Activated CD4-positive, CD25-positive, alpha-beta regulatory T cell treated with anti-CD3 and anti-CD28 coated beads, Interleukin-2, amount 50 U/mL, for 16 hours (primary cell): ENCODE measurements at places on chromosomes 12 and 14.

- no peak for DNase-seq
These were observed 43.9 kb downstream of the GIT2 start for GRCh38 chr12:109952160-109952858.

DNA sequence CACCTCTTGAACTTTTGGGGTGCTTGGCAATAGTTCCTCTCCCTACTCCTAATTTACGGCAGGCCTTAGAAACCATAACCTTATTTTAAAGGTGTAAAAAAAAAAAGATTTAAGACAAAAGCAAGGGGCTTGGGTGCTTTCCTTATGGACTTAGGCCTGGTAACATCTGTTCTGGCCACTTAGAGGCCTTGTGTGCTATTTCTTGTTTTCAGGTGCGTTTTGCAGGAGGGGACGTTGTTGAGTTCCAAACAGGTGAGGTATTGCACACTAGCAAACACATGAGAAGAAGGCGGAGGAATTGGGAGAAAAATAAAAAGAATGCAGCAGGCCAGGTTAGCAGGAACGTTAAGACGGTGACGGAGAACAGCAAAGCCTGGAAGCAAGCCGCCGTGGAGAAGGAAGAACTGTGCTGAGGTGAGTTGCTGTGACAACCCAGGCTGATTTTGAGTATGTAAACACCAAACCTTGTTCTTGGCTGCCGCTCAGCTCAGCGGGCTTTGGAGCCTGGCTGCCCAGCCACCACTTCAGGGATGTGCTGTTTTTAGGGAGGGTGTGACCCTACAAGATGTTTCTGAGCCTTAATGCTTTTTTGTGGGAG is 17.3 kb downstream of the EMG1 start:
- no peak for DNase-seq

GRCh38 chr12:127282786-127283565 is 984.0 kb upstream of the TMEM132C start:
- no peak for DNase-seq

DNA sequence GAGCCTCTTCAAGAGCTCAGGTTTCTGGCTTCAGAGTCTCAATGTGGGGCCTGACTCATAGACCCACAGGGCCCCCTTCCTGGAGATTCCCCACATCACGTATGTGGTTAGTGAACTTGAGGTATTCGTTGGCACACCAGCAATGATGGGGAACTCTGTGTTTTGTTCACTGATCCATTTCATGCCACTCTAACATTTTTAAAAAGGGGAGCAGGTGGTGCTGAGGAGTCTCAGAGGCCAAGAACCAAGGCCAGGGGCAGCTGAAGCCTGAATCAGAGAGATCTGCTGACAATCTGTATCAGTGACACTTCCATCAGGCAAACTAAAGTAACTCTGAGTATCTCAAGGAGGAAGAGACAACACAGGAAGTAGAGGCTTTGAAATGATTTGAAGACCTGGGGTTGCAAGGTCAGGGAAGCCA is 323.4 kb downstream of the VRK1 start:
- DNase-seq: peak; percentile 20

DNA sequence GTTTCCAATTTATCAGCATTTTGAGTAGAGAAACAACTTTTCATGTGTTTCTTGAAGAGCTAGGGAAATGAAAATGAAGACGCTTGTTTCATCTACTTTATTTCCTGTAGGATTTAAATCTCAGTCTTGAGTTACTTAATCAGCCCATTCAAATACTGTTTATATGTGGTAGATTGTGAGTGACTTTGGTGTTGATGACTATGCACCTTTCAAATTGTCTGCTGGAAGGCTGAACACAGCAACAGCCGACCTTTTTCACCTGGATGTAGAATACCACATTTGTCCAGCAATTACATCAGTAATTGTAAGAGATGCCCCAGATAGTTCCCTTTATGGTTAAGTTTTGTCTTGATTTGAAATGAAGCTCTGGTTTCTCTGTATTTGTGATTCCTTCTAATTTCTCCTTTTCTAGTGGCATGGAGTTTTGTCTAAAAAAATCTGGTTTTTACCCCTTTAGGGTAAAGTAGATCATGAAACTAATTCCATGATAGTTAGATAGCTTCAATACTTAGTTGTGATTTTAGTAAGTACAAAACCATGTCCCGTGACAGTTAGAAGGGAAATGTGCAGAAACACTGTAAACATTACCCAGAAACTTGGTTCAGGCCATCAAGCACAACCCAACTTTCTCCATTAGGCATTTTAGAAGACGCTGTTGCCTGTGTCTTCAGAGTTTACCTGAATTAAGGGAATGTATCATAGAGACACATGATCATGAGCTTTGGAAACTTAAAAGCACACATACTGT is 165.0 kb downstream of the SRGAP1 start:
- DNase-seq: no peak

DNA sequence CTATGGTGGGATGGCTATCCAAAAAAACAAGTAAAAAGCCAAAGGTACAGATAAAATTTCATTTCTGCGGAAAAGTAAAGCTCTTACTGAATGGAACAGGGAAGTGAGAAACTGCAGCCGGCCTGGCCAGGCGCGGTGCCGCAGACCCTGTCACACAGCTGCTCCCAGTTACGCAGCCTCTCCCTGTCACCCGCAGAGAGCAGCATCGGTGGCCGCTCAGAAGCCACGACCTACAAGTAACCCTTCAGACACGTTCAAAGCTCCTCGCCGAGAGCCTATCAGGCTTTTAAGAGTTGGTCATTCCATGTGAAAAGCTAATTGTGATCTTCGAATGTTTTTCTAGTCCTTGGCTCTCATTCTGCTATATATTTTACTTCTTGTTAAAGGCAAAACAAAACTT is 11.0 kb upstream of the ANKLE2 start:
- DNase-seq: no peak

- no peak for DNase-seq
These were observed 420.9 kb upstream of the ATP2B1 start for GRCh38 chr12:90129366-90130030.

- DNase-seq: no peak
These were observed 255.7 kb downstream of the ADGRD1 start for GRCh38 chr12:131209082-131210070.

DNA sequence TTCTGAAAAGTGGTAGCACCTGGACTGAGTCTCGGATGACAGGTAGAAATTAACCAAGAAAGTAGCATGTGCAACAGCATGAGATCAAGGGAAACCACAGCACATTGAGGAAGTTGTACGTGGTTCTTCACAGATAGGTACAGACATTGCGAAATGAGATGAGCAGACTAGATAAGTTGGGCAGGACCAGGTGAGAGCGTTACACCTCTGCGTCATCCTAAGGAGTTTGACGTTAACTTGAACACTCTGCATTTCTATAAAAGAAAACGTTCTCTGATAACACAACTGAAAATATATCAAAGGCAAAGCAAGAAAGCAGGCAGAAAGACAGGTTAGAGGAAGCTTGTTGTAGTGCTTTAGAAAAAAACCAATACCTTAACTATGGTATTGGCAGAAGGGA is 98.5 kb upstream of the RASSF8 start:
- no peak for DNase-seq

- no peak for DNase-seq
These were observed 86.3 kb upstream of the TBX3 start for GRCh38 chr12:114770323-114770722.

DNA sequence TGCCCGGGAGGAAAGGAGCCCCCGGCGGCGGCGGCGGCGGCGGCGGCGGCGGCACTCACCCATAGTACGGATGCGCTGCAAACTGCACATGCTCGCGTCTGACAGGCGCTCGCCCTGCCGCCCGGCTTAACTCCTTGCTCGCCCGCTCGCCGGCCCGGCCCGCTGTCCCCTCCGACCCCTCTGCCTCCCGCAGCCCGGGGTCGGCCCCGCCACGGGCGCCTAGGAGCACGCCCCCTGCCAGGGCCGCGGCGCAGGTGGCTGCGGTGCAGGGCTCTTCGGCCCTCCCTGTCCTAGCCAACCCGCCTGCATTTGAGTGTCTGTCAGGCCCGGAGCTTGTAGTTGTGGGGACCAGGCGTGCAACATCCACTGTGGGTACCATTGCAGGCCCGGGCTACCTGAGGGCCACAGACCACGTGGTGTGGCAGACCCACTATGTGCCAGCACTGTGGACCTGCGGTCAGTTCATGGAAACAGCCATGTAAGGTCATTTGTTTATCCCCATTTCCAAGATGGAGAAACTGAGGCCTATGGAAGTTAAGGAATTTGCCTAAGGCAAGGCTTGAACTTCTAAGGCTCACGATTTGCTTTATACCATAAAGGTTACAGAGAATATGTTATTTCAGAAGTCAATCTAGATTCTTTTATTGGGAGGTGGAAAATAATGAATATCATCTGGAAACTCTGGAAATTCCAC is 17.6 kb upstream of the PLEKHH1 start:
- no peak for DNase-seq

DNA sequence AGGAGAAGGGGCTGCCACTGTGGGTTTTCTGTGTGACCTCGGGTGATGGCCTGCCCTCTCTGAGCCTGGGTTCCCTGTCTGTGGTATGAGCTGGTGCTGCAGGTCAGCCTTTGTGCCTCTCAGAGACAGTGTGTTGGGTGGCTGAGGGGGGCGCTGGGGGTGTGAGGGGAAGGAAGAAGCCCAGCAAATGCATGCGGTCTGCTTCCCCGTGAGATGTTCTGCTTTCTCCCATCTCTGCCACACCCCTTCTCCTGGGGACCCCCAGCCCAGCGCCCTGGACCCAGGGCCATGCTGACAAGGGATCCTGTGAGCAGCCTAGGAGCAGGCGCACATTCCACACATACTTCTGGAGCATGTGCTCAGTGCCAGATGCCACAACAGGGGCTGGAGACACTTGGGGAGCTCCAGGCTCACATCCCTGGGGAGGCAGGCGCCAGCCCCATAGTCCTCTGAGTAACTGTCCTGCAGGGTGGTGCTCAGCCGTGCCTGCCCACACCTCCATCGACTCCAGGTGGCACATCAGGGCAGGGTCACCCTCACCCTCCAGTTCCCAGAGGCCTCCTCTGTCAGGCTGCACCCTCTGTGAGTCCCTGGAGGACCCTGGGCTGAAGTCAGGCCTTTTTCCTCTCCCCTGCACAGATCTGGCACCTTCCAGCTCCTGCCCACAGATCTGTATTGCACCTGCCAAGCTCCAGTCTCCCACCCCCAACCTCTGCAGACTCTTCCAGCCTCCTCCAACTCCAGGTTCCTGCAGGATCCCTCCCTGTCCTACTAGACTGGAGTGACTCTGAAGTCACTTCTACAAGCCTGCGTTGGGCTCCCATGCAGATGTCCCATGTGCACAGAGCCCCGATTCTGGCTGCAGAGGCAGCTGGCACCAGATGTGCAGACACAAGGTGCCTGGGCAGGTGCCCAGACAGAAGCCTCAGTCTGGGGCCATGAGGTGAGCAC is 205.6 kb downstream of the KIF26A start:
- no peak for DNase-seq

DNA sequence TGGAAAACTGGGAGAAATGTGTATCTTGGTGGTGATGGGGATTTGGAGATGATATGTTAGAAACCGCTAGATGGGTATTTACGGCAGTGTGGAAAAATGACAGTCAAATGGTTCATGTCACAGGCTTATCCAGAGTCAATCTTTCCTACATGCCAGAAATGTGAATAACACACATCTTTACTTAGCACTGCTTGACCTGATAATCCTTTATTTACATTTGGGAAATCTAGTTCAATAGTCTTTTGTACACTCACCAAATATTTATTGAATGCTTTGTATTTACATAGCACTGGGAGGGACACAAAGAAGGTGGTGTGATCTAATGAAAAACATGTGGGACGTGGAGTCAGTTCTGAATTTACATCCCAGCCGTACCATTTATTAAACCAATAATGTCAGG is 208.2 kb downstream of the DIO2 start:
- DNase-seq: no peak

- no peak for DNase-seq
These were observed 136.6 kb upstream of the DCN start for GRCh38 chr12:91319071-91319760.

DNA sequence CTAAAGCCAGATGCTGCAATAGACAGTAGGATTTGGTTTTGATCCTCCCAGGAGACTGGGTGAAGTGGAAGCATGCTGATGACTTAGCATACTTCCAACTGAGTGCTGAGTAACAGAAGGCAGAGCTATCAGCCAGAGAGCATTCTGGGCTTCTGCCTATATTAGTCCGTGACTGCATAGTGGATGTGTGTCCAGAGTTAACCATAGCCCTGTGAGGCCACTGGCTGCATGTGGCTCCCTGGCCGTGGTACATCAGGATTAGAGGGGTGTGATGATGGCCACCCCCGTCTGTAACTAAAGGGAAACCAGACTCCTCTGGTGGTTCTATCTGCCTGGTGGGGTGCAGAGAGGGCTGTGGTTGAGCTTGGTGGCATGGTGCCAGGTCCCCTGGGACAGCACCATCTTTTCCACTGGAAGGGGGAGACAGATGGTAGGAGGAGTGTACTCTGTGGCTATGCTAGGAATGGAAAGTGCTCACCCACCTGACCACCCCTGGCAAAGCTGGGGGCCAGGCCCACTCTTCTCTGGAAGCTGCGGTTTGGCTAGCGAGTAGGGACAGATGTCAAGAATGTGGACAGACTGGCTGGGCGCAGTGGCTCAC is 27.4 kb downstream of the ABCD4 start:
- DNase-seq: no peak

GRCh38 chr12:66467932-66468331 is 165.6 kb downstream of the HELB start:
- DNase-seq: no peak

DNA sequence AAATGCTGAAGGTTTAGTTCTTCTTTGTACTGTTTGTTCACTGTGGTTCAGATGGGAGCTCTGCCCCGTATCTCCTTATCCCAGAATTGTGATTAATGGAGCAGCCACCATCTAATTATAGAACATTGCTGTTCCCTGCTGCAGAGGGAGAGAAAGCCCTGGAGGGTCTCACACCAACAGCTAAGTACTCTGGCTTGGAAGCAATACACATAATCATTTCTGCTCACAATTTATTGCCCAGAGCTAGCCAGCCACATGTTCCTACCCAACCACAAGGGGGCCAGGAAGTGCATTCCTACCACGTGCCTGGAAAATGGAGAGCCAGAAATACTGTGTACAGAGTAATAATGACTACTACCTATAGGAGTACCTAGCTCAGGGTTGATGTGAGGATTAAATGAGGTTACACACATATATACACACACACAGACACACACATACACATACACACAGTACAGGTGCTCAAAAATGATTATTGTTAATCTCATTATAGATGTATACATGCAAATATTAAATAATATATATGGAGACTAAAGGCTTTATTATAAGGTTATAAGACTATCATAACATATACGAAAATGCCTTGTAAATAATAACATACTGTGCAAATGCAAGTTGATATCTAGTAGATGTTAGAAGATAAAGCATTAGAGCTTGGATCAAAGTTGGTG is 22.3 kb downstream of the MSRB3 start:
- no peak for DNase-seq

GRCh38 chr12:121574025-121574424 is 6.8 kb downstream of the KDM2B start:
- DNase-seq: no peak
